ENCODE measurements at places on chromosomes 7 and 10. TPM values are rescaled to one million over a fixed set of nuclear protein-coding genes. Genes with fewer than 3 reads are reported as not detected.

- H3K4me3 ChIP-seq, result no peak overlapping the region
- no peak for DNase-seq
- H3K36me3 ChIP-seq, result peaks cover 3% of the 10 kb centered on the region
- H3K4me1 ChIP-seq, result no peaks in the 10 kb centered on the region
- H3K27ac ChIP-seq, result no peak overlapping the region
Measured at GRCh38 chr7:152851326-152851725, 91.8 kb downstream of the ACTR3B start.

Gene EMX2
- not detected for total RNA-seq

Gene OPN4
- not detected for total RNA-seq

Gene GNGT1
- not detected for total RNA-seq

DNA sequence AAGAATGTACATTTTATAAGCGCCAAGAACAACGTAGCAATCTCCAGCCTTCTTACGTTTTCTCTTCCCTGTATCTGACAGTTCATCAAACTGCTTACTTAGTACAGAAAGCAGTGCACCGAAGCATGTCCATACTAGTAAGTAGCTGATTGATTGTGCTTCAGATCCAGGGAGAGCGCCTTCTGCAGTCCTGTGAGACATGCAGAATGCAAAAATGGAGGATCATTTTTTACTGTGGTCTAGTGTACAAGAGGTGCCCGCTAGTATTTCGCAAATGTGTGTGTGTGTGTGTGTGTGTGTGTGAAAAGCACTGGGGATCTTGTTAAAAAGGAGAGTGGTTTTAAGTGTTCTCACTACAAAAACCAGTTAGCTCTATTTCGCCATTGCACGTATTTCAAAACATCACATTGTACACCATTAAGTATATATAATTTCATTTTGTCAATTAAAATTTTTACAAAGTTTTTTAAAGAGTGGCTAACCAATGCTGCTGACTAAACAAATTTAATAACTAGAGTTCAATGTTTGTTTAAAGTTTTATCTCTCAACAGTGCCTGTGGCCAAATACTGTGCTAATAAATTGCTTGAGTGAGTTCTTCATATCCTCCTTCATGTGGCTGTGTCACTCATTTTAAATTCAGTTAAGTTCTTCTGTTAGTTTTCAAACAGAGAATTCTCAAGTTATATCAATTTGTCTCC is 99.6 kb downstream of the ZMYND11 start:
- H3K36me3 ChIP-seq, result no peaks in the 10 kb centered on the region
- no peaks in the 10 kb centered on the region for H3K4me1 ChIP-seq

Gene MALRD1
- total RNA-seq, result 0.32 TPM

Gene CABCOCO1
- not detected for total RNA-seq

DNA sequence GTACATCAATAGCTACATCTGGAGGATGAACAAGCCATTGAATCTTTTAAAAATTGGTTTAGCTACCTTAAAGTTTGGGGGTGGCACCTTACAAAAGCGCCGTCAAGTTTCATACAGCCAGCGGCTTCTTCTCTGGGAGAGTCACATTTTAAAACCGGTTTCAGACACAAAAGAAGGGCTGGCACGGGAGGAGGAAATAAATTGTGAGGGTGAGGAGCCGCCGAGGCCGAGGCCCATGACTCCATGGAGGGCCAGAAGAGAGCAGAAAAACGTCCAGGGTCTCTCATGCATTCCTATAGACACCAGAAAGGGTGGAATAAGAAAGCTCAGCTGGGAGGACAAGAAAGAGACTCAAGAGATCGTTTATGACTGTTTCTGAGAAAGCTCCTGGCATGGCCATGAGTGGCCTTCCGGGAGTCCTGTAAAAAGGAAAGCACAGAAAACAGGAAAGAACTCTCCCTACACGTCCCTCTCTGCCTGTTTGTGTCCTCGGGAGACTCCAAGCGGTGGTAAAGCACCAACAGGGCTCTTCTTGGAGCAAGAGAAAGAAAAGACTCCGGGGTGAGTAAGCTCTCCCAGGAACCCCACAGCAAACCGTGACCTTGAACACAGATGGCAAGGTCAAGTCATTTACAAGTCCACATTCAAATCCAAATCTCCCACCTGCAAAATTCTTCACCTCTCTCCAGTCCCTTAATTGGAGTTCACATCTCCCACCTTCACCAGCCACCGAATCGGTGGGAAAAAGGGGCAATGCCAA is 1.8 kb downstream of the FRAT2 start:
- peaks cover 20% of the 10 kb centered on the region for H3K36me3 ChIP-seq
- H3K4me3 ChIP-seq, result peak overlapping the region; percentile 82
- no peak overlapping the region for H3K27ac ChIP-seq
- DNase-seq, result no peak
- peaks cover 5% of the 10 kb centered on the region for H3K27me3 ChIP-seq
- H3K4me1 ChIP-seq, result peaks cover 38% of the 10 kb centered on the region

Gene EVX1
- total RNA-seq, result 0.16 TPM

Gene ERCC6
- total RNA-seq, result 40.7 TPM

Gene SFXN4
- 17.1 TPM for total RNA-seq

DNA sequence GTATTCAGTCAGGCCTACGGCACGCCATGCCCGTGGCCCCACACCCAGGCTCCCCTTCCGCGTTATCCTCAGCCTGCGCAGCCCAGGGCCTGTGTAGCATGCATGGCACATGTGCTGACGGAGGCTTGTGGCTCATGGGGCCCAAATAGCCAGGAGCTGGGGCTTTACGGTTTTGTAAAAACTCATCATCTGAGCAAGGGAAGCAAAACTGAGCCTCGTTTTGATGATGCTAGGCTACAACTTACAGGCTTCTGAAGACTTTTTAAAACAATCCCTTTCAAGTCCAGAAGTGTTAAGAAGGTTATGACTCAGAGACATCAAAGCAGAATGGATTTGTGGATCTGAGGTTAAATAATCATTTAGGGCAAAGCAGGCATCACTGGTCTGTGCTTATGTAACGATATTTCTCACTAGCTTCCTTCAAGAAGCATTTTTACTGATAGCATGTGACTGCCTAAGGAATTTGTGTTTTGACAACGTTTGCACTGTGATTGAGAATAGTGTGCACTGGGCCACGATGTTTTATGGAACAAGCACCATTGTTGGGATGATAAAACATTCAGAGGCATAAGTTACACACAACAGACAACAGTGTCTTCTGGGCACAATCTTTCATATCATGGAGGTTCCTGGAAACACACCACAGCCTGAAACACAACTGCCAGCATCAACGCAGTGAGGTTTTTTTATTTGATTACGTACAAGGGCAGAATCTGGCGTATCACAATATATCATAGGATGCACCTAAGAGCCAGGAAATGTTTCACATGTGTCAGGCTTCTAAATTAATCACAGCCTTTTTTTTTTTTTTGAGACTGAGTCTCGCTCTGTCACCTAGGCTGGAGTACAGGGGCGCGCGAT is 274.3 kb downstream of the CCDC3 start:
- H3K27ac ChIP-seq, result no peak overlapping the region
- peaks cover 4% of the 10 kb centered on the region for H3K4me1 ChIP-seq
- H3K36me3 ChIP-seq, result no peaks in the 10 kb centered on the region
- DNase-seq, result no peak

GRCh38 chr7:107474104-107474521 is 4.3 kb downstream of the GPR22 start:
- no peak overlapping the region for H3K4me3 ChIP-seq
- H3K36me3 ChIP-seq, result no peaks in the 10 kb centered on the region
- DNase-seq, result no peak

DNA sequence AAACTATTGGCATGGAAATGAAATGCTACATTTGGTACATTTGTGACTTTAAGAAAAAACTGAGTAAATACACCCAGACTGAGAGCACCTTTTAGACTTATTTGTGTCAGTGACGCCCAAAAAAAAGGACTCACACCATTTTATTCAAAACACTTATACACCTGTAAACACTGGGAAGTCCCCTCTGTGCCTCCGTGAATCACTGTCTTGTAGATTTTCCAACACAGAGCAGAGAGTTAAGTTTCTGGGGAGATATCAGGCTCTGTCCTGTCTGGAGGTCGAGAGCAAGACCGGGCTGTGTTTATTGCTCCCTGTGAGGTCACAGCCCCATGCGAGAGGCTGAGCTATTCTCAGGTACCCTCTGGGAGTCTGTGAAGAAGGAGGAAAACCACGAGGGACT is 60.7 kb upstream of the TM9SF3 start:
- H3K4me1 ChIP-seq, result peaks cover 10% of the 10 kb centered on the region
- H3K4me3 ChIP-seq, result no peak overlapping the region
- no peak for DNase-seq
- no peaks in the 10 kb centered on the region for H3K27me3 ChIP-seq

- no peak overlapping the region for H3K4me3 ChIP-seq
- no peaks in the 10 kb centered on the region for H3K27me3 ChIP-seq
- DNase-seq, result no peak
- H3K36me3 ChIP-seq, result no peaks in the 10 kb centered on the region
- H3K4me1 ChIP-seq, result no peaks in the 10 kb centered on the region
Measured at GRCh38 chr10:22980822-22981221, 53.0 kb downstream of the ARMC3 start.

GRCh38 chr7:38292442-38292841 is 19.0 kb upstream of the TARP start:
- H3K4me1 ChIP-seq, result no peaks in the 10 kb centered on the region
- no peaks in the 10 kb centered on the region for H3K36me3 ChIP-seq
- no peaks in the 10 kb centered on the region for H3K27me3 ChIP-seq

DNA sequence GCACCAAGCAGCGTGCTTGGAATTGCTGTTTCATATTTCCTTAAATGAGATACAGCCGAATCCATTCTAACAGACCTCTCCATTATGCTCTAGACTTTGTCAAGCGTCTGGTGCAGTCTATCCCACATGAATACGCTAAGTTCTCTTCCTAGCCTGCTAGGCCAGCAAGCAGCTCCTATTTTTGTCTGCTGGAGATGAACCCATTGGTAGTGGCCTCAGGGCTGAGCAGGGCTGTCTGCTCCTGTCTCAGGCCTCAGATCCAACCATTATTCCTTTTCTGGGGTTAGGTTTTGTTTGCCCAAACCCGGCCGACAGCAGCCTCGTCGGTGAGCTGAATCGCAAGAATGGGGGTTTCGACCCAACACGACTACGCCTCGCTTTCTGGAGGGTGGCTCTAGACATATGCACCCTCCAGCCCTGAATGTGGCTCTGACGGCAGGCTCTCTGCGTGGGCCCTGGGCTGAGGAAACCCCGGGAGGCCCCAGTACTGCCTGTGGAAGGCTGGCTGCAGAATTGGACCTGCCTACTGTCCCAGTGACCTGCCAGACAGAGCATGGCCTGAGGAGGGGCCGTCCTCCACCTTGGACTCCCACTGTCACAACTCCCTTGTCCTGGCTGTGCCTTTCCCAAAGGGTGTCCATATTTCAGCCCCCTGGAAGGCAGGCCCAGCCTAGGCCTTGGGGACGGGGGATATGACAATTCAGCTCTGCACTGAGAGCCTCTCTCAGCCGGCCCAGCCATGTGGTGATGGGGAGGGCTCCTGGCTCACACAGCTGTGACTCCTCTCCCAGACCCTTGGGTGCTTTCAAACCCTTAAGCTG is 267.9 kb upstream of the TCERG1L start:
- no peak overlapping the region for H3K4me3 ChIP-seq
- no peaks in the 10 kb centered on the region for H3K36me3 ChIP-seq
- H3K27me3 ChIP-seq, result no peaks in the 10 kb centered on the region
- H3K4me1 ChIP-seq, result no peaks in the 10 kb centered on the region
- no peak overlapping the region for H3K27ac ChIP-seq

Gene EGR2
- total RNA-seq, result 2.7 TPM

DNA sequence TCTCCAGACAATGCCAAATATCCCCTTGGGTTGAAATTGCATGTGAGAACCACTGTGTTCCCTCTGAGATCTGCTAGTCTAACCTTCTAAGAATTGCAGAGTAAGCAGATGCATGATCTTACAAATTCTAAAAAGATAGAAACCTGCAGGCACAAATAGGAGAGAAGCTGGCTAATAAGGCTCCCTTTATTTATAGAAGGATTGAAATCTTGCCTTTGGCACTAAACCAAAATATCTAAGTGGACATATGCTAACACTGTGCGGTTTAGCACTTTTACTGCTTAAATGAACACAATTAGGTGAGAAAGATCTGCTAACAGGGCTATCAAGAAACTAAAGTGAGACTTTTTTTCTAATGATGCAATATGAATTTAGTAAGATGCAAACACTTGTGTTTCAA is 225.5 kb downstream of the DOCK4 start:
- H3K27ac ChIP-seq, result no peak overlapping the region
- H3K4me1 ChIP-seq, result no peaks in the 10 kb centered on the region
- DNase-seq, result no peak
- H3K4me3 ChIP-seq, result no peak overlapping the region
- H3K27me3 ChIP-seq, result no peaks in the 10 kb centered on the region
- H3K36me3 ChIP-seq, result no peaks in the 10 kb centered on the region

GRCh38 chr7:101370836-101371235 is 8.2 kb downstream of the COL26A1 start:
- H3K27me3 ChIP-seq, result peaks cover under 1% of the 10 kb centered on the region
- H3K36me3 ChIP-seq, result no peaks in the 10 kb centered on the region
- H3K4me1 ChIP-seq, result peaks cover 8% of the 10 kb centered on the region
- H3K4me3 ChIP-seq, result no peak overlapping the region
- H3K27ac ChIP-seq, result no peak overlapping the region

DNA sequence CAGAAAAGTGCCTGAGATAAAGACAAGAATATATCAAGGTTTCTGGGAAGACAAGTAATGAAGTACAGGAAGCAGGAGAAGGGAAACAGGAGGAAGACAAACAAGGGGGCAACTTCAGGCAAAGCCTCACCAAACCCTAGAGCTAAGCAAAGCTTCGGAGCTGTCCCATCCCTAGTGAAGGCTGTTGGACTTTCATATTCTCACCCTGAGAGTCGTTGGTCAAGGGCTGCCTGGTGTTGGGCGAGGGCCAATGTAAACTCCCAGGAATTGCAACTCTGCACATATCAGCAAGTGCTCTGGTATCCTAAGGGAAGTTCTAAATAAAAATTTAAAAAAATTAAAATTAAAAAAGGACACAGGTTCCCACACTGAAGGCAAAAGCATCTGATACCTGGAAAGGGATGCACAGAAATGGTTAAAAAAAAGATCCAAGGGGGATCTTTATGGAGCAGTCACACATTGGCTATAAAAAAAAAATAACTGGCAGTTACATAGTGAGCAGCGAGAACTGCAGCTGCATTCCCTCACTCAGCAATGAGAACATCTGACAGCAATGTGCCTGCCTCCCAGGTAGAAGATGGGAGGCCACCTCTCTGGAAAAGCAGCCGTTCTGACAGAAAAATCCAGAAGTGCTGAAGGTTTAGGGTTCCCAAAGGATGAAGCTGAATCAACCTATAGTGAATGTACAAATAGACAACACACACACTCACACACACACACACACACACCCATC is 304.7 kb downstream of the WDR11 start:
- H3K27ac ChIP-seq, result no peak overlapping the region
- no peak for DNase-seq

Gene SEMA3D
- total RNA-seq, result not detected

Measured in T-cell (primary cell).